DMS53 (cell line): ENCODE measurements at places on chromosomes 1 and 21.

DNA sequence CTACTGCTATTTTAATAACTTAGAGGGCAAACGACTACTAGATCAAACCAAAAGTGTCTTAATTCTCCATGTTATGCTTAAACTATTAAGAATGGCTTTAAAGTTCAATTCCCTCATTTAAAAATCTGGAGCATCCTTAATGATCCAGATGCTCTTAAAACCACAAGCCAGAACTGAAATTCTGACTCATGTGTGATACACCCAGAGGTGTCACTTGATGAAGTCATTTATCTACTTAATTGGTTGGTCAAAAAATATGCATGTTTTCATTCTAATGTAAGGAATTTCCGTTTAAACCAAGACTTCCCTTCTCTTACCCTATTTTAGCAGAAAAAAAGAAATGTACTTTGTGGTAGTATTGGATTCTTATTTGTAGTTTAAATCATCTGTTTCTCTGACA is 1261.2 kb upstream of the B3GALT2 start:
- DNase-seq, result no peak

GRCh38 chr1:69737527-69738185 is 169.9 kb downstream of the LRRC7 start:
- peak; percentile 90 for DNase-seq

GRCh38 chr21:43942621-43943020 is 69.5 kb upstream of the TRAPPC10 start:
- no peak for DNase-seq

- no peak for DNase-seq
Observed at GRCh38 chr1:79264975-79265818, 258.7 kb upstream of the ADGRL4 start.

GRCh38 chr1:178470411-178470960 is 26.3 kb downstream of the CLEC20A start:
- no peak for DNase-seq

DNA sequence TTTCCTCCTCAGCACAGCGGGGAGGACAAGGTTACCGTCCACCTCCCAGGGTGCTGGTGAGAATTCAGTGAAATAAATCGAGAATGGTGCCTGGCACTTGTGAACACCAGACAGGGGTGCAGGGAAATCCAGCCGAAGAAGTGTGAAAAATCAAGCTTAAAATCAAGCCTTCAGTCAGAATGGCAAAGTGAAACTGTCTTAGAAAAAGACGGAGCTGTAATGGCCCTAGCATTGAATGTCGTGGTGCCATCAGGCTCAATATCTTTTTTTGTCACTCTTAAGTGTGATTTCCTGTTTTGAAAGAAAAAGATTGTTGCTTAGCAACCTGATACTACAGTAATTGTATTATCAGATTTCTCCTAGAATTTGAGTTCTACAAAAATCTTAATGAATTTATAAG is 22.1 kb downstream of the EDARADD start:
- peak; percentile 44 for DNase-seq
